NCI-H1930 (cell line): ENCODE measurements at places on chromosomes 13 and 19.

DNA sequence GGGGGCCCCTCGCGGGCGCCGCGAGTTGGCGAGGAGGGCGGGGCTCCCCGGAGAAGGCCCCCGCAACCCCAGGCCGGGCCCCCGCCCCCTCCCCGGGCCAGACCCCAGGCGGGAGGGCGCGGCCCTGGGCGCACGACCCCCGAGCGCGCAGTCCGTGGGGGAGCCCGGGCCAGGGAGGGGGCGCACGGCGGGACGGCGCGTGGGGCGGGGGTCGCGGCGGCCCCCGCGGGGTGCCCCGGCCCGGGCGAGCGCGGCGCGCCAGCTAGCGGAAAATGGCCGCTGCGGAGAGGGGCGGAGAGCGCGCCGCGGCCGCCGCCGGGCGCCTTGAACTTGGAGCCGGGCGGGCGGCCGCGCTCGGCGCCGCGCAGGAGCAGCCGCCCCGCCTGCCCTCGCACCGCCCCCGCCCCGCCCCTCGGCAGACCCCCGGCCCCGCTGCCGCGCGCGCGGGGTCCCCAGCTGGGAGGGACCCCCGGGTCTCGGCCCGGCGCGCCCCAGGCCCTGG, 6.4 kb upstream of the NFIC start:
- DNase-seq: no peak

DNA sequence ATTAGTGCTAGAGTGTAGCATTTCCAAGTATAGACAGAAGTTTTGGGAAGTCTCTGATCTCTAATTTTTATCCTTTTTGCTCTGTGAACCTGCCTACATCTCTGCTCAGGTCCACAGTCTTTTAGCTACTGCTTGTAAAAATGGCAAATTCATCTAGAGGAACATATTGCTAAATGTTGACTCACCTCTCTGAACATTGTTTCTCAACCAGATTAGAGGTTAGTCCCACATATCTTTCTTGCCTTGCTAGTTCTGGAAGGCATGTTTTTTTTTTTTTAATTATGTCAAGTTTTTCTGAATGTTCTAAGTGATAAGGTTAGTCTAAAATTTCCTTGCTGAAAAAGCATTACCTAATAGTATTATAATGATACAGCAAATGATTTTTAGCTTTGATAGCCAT, 2889.6 kb upstream of the PCDH20 start:
- no peak for DNase-seq

- peak; percentile 24 for DNase-seq
These were observed 840 bp upstream of the CCNA1 start for GRCh38 chr13:36431204-36432105.

DNA sequence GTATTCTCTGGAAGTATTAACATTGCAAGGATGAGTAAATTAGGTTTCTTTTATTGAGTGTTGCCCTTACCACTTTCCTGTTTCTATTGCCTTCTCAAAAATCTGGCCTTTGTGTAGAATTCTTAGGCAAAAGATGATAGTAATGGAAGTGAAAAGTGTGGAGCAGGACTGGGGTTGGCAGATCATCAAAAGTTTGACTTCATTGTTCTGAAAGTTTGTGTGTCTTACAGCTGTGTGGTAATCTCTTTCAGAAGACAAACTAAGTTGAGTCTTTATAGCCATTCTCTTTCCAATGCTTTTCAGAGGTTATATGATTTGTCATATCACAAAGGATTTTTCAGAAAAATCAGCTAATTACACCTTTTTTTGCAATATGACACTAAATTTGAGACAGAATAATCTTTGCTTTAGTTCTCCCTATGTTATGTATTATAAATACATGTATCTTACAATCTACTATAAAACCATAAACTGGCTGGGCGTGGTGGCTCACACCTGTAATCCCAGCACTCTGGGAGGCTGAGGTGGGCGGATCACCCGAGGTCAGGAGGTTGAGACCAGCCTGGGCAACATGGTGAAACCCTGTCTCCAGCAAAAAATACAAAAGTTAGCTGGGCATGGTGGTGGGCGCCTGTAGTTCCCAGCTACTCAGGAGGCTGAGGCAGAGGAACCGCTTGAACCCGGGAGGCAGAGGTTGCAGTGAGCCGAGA, 8.7 kb upstream of the KCNRG start:
- DNase-seq: no peak

DNA sequence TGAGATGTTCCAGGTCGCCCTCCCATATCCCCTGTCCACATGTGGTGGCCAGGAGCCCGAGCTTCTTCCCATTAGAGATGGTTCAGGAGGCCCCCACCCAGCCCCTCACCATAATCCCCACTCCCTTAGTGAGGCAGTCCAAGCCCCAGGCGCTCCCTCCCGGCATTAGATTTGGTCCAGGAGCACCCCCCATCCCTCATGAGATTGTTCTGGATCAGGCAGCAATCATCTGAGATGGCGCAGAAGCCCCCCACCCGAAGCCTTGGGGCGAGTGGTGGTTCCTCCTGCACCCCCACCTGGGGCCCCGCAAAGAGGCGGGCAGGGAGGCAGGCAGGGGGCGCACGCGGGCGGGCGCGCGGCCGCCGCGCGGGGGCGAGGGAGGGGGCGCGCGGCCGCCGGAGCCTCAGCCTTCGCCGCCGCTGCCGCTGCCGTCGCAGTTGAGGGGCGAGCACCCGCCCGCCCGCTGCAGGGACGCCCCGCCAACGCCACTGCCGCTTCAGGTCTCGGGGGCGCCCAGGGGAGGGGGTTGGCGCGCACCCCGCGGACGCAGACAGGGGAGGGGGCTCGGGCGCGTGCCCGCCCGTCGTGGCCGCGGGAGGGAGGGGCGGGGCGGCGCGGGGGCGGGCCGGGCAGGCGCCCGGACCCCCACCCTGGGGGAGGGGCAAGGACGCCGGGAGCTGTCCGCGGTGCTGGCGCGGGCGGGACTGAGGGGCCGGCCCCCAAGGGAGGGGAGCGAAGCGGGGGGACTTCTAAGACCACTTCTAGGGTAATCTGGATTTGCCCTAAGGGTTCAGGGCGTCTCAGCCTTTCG, 46.4 kb upstream of the SHKBP1 start:
- peak; percentile 30 for DNase-seq

GRCh38 chr13:21608961-21609360, 5.0 kb upstream of the MICU2 start:
- no peak for DNase-seq

DNA sequence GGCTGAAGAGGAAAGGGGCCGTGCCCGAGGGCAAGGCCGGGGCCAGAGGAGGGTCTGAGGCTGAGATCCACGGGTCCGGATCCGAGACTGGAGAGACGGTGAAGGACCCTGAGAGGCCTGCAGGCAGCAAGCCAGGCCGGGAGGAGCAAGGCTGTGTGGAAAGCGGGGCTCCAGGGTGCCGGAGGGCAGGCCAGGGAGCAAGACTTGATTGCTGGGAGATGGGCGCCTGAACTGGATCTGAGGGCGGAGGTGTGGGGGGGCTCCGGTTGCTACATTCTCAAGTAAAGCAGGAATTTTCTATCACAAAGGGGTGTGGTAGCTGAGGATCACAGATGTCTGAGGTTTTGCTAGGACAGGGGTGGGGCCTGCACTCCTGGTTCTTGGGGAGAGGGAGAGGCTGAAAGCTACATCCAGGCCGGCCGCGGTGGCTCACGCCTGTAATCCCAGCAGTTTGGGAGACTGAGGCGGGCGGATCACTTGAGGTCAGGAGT, 3.8 kb downstream of the MAMSTR start:
- no peak for DNase-seq

DNA sequence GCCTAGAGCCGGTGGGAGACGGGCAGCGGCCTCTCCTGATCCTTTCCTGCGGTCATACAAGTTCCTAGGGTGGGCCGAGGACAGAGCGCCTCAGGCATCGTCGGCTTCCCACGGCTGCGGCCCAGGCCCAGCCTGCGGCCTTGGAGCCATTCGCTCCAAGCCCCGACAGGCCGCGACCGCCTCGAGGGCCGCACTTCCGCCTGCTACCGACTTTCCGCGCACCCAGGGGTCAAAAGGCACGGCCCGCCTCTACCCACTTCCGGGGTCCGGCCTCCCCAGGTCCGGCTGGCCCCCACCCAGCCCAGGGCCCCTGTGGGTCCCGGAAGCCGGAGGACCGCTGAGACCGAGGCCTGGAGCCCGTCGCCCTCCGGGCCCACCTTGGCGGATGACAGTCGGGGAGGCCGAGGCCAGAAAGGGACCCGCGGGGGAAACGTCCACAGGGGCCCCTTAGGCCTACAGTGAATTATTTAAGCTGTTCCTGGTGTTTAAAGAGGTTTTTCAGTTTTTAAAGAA, 16.2 kb downstream of the ZIC2 start:
- DNase-seq: no peak

DNA sequence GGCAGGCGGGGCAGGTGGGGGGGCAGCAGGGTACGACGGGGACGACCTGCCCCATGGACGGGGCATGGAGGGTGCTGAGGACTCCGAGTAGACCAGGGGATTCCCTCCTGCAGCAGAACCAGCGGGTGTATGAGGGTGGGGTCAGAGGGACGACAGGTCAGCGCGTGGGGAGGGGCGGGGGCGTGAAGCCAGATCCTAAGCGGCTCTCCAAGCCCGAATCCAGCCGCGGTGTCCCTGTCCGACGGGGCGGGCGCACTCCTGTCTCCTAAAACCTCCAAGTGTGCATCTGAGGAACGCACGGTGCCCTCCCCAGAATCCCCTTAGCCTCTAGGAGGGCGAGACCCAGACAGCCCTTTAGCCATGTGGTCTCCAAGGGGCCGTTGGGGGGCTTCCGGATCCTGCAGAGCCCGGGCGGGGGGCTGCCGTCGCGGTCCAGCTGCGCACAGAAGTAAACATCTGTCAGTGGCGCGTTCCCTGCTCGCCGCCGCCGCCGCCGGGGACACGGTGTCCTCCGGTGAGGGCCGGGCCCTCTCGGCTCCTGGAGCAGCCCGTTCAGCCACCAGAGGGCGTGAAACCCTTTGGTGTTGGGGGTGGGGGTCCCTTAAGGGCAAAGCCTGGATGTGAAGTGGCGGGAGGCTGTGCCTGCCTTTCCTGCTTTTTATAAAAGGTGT, 730 bp downstream of the NRTN start:
- peak; percentile 60 for DNase-seq

- no peak for DNase-seq
These were observed 64.1 kb downstream of the SLC15A1 start for GRCh38 chr13:98688373-98688772.

DNA sequence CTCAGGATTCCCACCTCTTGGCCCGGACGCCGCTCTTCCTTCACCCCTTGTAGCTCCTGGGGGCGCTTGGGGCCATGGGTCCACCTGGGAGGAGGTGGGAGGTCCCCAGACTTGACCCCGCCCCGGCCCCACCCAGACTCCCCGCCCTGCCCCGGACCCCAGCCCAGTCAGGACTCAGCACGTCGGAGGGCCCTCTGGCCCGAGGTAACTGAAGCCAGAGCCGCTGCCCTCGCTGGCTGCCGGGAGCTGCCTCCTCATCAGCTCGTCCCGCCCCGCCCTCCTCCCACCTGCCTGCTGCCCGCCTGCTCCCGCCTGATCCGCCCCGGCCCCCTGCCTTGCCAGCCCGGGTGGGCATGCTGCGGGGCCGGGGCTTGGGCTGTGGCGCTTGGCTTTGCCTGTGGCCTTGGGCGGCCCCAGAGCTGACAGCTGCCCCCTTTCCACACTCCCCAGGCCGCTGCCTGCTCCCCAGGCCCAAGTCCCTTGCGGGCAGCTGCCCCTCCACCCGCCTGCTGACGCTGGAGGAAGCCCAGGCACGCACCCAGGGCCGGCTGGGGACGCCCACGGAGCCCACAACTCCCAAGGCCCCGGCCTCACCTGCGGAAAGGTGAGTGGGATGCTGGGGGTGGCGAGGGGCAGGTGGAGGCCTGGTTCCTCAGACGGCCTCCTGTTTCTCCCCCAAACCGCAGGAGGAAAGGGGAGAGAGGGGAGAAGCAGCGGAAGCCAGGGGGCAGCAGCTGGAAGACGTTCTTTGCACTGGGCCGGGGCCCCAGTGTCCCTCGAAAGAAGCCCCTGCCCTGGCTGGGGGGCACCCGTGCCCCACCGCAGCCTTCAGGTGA, 9.4 kb downstream of the ARHGAP33 start:
- no peak for DNase-seq

GRCh38 chr19:51168564-51169282, 26.6 kb downstream of the SIGLEC7 start:
- no peak for DNase-seq

DNA sequence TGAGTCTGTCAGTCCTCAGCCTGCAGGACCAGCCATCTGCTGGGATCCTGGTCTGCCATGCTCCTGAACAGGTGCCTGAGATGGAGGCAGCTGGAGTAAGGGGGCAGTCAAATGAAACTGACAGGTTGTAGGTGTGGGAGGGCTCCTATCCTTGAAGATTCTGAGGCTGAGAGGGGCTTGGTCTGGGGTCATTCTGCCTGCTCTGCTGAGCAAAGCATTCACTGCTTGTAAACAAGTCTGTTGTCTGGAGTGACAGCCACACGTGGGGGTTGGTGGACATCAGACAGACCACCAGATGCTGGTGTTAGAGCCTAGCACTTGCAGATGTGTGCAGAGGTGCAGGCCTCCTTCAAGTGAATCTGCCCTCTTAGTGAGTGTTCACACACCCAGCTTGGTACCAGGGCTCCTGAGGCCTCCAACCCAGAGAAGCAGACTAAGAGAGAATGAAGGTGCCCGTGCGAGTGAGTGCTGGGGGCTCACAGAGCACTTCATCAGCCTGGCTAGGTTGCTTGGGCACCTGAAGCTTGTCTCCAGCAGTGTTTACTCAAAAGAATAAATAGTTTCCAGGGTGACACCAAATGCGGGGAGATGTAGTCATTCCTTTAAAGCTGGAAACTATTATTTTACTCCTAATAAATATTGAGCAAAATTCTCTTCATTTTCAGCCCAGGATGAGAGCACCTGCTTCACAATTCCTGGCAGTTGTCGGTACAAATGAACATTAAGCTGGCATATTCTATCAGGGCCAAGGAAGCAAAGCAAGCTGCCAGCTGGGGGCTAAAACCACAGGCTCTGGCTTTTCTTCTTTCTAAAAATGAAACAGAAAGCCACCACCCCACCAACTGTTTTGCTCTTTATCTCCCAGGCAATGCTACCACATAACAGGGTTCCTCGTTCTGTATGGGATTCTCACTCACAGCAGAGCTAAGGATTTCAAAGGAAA, 82.3 kb downstream of the RNASEH2B start:
- no peak for DNase-seq

GRCh38 chr13:33258808-33259193, 26.8 kb downstream of the STARD13 start:
- no peak for DNase-seq

DNA sequence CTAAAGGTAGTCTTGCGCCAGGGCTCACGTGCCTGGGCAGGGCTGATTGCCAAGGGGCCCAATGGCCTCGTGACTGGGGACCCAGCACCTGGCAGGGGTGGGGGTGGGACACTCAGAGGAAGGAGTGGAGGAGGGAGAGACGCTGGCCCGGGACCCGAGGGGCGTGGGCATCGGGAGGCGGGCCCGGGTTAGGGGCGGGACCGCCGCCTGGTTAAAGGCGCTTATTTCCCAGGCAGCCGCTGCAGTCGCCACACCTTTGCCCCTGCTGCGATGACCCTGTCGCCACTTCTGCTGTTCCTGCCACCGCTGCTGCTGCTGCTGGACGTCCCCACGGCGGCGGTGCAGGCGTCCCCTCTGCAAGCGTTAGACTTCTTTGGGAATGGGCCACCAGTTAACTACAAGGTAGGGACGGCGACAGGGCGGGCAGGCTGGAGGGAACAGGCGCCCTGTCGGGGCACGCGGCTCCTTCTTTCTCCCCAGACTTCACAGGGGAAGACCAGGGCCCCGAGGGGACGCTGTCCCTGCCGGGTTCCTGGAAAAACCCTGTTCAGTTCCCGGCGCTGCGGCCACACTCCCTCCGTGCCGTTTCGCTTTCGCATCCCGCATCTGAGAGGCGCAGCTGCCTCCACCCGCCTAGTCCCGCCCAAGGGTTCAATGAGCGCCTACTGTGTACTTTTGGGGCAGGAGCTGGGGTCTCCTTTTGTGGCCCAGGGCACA, at the start of gene IFI30:
IFI30 (plus strand) TSS at position 242 of the 717 bp plus-strand sequence; CDS start at position 271, 29 bp downstream.
- DNase-seq: peak; percentile 17
